Suppressor macrophage treated with lipopolysaccharide for 4 hours (primary cell): ENCODE measurements at places on chromosomes 7 and 10.

DNA sequence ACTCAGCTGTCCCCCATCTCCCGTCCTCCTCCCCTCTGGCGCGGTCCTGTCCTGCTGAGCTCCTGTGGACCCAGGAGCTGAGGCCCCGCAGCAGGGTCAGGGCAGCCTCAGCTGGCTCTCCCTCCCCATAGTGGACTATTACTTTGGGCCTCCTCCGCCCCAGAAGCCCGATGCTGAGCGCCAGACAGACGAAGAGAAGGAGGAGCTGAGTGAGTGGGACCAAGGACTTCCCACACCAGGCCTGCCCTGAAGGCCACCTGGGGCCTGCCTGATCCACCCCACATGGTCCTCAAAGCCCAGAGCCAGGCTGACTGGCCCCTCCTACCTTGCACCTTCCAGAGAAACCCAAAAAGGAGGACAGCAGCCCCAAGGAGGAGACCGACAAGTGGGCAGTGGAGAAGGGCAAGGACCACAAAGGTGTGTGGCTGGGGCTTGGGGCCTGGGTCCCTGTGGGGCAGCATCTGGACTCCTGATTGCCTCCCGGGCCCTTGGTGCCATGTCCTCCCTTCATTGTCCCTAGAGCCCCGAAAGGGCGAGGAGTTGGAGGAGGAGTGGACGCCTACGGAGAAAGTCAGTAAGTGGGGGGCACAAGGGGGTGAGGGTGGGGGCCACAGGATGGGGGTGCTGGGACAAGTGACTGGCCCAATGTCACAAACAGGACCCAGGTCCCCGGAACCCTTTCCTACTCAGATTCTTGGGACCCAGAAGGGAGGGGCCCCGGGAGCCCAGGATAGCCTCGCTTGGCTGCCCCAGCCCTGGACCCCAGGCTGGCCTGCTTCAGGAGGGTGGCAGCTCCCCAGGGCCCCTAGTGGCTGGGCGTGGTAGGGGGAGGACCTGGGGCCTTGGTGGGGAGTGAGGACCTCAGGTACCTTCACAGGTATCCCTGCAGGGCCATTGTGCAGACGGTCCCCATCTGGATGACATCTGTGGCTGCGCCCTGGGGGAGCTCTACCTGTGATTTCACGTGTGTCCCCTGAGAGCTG, 4.9 kb downstream of the AEBP1 start:
- DNase-seq: no peak

- no peak for DNase-seq
These were observed 78.6 kb upstream of the DYNC1I1 start for GRCh38 chr7:95693551-95694333.

DNA sequence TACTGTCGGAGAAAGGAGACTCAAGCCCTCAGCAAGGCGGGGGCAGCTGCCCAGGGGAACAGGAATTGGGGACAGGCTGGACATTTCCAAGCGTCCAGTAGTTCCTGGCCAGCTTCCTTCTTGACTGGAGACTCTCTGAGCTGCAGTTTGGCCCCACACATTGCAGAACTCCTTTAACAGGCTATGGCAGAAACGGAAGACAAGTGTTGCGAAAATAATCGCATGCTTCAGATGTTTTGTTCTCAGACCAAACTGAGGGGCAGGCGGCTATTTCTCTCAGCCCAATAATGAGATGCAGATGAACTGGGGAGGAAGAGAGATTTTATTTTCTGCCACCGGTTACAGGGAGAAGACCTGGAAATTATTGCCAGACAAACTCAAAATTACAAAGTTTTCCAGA, 88.0 kb upstream of the PFKP start:
- peak; percentile 36 for DNase-seq

GRCh38 chr7:10216462-10216861, 757.2 kb upstream of the PHF14 start:
- no peak for DNase-seq

DNA sequence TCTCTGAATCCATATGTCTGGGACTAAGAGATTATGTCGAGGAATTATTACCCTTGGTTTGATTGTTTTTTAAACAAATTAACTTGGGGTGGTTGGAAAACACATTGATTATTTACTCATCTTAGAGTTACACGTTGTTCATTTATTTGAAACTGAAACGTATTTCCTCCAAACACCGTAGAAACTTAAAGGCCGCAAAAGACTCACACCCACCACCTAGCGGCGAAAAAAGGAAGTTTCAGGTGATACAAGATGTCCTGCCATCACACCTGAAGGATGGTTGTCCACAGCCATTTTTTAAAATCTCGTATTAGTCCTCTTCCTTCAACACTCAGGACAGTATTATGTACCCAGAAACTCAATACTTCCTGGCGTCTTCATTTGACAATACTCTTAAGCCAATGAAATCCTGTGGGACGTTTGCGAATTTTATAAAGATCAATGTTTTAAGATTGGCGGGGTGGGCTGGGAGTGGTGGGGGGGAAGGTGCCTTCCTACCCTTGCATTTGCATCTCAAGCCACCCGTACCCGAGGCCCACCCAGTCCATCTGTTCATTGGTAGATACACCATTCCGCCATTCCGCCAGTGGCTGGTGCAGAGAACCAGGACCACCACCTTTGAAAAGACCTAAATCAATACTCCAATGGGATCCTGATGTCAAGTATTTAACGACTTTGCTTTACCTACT, 1.4 kb upstream of the LCOR start:
- peak; percentile 76 for DNase-seq

DNA sequence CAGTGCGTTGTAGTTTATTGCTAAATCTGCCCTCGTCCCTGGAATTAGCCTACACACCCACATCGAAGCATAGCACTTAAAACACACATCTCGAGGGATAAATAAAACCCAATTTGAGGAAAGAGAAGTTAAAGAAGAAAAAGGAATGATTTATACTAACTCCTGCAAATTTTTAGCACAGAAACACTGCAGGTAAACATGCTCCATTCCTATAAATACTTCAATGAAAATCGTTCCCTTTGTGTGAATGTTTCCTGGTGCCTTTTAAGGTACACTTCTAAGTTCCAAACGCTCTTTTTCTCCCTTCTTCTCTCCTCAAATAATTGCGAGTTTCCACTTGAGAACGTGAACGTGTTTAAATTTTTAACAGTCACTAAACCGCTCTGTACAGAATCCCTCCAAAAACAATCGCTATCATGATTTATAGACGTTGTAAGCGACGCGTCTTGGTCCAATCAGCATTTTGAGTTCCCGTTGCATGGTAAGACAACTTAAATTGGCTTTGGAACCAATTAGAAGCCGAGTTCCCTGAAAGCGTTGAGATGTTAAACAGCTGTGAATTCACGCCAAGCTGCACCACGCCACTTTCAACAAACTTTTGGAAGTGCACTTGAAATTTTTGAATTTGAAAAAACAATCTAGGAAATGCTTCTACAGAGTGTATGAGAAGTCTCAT, 12.5 kb upstream of the EBLN1 start:
- peak; percentile 42 for DNase-seq

- no peak for DNase-seq
These were observed 52.0 kb downstream of the FAS start for GRCh38 chr10:89042562-89042961.

DNA sequence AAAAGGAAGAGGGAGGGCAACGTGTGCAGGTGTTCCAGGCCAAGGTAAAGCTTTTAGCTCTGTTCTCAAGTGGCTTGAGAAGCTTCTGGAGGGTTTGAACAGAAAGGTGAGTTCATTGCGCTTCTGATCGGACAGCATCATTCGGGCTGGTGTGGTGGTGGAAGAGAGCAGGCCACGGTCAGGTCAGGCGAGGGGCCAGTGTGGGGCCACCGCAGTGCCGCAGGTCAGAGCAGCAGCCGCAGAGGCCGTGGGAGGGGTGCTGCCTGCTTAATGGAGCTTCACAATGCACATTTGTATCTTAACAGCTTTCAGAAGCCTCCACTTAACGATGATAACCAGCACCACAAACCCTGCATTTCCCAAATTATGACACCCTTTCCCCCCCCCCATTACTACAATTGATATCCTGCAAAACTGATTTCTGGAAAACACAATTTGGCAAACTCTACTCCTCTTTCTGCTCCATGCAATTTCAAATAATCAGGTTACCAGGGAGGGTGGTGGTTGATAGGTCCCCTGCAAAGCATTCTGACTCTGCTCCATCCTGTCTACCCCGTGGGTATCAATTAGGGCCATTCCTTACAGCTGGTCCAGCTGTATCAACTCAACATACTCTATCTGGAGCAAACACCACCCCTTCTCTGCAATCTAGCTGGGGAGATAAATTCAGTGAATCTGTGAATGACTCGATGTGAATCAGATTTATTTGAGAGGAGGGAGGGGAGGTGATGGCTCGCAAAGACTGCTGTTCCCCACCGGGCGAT, 162.9 kb downstream of the ACTR3B start:
- DNase-seq: no peak

DNA sequence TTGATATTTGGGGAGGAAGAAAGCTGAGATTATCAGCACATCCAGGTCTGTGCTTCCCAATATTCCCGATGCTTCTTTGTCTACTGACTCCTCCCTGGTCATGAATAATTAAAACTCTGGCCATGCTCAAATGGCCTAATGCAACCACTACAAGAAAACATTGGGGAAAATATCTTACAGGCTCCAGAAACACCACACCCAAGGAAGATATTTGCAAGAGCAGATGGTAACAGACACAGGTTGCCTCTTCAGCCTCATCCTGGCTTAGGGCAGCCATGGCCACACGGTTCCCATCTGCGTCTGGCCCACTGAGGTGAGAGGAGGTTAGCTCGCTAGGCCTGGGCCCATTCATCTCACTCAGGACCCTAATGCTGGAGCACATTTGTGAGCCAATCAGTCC, 108.4 kb upstream of the SDK1 start:
- no peak for DNase-seq
